ENCODE measurements at places on chromosomes 3 and 15.

GRCh38 chr15:27327467-27328025 is 356.6 kb downstream of the GABRG3 start:
- no peak for DNase-seq

DNA sequence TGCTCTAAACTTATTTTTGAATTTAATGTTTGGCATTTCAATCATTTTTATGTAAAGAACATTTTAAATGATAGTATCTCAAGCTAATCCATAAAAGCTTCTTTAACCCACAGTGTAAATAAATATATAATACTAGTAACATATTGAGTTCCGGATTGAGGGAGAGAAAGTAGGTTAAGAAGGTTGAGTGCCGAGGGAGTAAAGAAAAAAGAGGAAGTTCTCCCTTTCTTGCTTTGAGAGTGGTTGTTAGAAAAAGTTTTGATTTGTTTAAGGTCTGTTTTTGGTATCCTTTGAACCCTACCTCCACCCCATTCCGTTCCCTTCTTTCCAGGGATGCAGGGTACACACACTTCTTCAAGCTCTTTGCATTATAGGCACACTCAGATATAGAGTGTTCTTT is 130.8 kb downstream of the VPS8 start:
- DNase-seq, result no peak

- DNase-seq, result no peak
These were observed 122.6 kb downstream of the OSBPL10 start for GRCh38 chr3:31858439-31858838.

- DNase-seq, result no peak
These were observed 20.6 kb upstream of the GOLIM4 start for GRCh38 chr3:168116279-168116678.

DNA sequence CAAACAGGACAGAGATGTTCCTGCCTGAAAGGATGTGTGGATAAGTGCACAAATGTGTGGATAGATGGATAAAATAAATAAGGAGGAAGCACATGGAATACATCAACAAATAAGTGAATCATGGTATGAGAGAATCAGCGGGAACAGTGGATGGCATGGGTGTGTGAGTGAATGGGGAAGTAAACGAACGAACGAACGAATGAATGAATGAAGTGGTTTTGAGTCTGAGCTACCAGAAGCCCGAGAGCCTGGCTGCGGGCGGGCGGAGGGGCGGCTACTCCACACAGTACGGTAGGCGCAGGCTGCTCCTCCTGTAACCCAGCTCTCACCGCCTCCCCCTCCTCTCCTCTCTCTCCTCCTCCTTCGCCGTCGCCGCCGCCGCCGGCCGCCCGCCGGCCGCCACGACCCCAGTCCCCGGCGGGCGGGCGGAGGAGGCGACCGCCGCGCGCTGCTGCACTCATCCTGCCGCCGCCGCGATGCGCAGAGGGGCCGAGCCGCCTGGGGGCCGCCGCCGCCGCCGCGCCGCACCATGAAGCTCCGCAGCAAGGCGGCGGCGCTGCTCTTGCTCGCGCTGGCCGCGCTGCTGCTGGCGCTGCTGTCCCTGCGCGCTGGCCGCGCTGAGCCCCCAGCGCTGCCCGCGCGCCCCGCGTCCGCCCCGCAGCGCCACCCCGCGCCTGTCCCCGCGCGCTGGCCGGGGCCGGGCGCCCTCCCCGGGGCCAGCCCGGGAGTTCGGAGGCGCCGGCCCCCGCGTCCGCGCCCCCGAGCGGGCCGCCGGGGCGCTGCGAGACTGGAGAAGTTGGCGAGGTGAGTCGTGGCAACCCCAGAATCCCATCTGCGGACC is at the start of gene GXYLT2:
Gene GXYLT2, plus strand, starts transcription at position 342 of the 841 bp plus-strand sequence. Its CDS starts 188 bp downstream, at position 530.
- peak; percentile 50 for DNase-seq
